ENCODE measurements at places on chromosomes 16 and 17.

DNA sequence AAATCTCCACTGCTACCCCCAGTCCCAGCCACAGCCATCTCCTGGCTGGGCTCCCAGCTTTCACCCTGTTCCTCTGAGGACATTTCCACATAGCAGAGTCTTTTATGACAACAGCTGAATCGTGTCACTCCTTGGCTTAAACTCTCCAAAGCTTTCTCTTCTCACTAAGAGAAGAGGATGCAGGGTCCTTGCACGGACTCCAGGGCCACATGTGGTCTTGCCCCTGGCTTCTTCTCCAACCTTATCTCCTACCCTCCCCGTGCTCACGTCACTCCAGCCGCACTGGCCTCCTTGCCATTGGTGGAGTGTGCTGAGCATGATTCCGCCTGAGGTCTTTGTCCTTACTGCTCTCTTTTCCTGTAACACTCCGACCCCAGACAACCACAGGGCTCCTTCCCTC is 39.9 kb upstream of the CCDC182 start:
- DNase-seq = no peak

GRCh38 chr16:16052916-16053315 is 103.5 kb downstream of the ABCC1 start:
- no peak for DNase-seq

- DNase-seq = no peak
Observed at GRCh38 chr17:28524476-28525424, 18.6 kb downstream of the FOXN1 start.

DNA sequence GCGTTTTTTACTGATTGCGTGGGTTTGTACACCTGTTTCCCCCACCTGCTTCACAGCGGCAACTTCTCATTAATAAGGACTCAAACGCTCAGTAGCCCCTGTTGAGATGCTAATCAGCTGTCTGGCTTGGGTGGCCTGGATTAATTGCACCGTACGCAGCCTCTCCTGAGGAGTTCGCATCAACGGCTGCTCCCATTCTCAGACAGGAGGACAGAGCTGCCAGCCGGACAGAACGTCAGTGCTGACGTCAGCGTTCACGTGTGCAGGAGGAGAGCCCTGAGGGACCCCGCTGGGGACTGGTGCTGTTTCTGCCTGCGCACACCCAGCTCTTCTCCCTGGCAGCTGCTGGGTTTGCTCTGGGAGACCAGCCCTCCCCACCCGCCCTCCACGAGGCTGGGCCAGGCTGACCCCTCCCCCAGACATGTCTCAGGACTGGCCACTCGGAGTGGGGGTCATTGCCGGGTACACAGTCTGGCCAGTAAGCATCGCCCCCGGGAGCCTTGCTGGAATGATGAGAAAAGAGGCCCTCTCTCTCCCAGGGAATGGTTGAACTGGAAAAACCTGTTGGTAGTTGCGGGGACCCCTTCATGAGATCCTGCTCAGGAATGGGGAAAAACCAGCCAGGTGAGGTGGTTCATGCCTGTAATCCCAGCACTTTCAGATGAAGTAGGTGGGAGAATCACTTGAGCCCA is 5.7 kb upstream of the BANP start:
- no peak for DNase-seq

GRCh38 chr17:66932311-66932710 is 32.2 kb upstream of the CACNG4 start:
- no peak for DNase-seq

GRCh38 chr16:85677383-85677967 is 11.3 kb downstream of the GINS2 start:
- no peak for DNase-seq

All from activated CD4-positive, CD25-positive, alpha-beta regulatory T cell (primary cell).